ENCODE measurements at places on chromosomes 3 and 15.
A peak's percentile ranks its signal among the peaks of the same experiment; 100 is the strongest.

- DNase-seq = no peak
These were observed 604.0 kb upstream of the AGTR1 start for GRCh38 chr3:148093753-148094152.

- no peak for DNase-seq
These were observed 219.2 kb upstream of the NAALADL2 start for GRCh38 chr3:174639970-174640369.

DNA sequence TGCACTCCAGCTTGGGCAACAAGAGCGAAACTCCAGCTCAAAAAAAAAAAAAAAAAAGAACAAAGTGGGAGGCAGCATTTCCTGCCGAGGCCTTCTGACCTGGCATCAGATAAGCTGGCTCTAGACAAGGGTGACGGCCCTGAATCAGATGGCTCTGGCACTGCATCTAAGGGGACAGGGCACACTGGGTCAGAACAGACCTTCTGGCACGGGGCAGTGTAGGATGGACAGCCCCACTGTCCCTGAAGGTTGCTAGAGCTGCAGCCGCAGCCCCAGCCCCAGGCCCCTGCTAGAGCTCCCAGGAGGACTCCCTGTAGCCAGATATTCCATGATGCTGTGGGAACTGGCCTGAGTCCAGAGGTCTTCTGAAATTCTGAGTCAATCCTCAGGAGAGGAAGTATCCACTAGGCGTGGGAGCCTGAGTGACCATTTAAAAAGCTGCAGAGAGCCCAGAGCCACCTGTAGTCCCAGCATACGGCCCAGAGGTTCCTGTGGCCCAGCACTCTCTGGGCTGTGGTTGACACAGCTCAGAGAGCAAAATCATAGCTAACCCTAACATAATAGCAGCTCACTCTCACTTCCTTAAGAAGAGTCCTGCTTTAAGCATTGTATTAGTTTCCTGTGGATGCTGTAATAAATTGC is 69.2 kb upstream of the MFGE8 start:
- no peak for DNase-seq

GRCh38 chr15:69663441-69663840 is 210.8 kb downstream of the RPLP1 start:
- DNase-seq = no peak

DNA sequence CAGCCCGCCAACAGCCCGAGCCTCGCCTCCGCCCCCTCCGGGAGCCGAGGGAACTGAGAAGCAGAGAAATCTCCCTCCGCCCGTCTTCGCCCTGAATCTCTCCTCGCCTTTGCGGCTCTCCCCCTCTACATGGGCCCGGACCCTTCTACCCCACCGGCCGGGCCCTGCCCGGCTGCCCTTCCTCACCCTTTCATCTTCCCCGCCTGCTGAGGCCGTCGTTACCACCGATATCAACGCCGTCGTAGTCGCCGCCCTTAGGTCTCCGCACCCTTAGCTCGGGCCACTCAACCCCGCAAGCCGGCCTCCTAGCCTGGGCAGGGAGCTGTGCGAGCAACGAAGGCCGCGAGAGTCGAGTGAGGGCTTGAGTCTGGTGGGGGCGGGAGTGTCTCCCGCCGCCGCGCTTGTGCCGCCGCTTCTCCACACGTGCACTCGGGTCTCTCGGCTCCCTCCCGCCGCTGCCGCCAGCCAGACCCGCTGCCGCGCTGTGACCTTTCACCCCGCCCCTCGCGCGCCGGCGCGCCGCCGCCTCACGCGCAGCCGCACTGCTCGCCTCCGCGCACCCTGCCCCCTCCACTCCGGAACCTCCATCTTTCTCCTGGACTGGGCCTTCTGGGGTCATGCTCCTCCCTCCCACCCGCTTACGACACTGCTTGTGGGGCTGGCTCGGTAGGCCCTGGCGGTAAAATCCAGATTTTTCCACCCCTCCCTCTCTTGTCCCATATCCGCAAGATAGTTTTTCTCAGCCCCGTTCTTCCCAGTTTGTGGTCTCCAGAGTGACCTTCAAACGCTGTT is at the start of gene NAA50:
Gene NAA50, minus strand, starts transcription at position 494 of the 792 bp plus-strand sequence. Its CDS starts 300 bp downstream, at position 194.
- DNase-seq = peak; percentile 66

DNA sequence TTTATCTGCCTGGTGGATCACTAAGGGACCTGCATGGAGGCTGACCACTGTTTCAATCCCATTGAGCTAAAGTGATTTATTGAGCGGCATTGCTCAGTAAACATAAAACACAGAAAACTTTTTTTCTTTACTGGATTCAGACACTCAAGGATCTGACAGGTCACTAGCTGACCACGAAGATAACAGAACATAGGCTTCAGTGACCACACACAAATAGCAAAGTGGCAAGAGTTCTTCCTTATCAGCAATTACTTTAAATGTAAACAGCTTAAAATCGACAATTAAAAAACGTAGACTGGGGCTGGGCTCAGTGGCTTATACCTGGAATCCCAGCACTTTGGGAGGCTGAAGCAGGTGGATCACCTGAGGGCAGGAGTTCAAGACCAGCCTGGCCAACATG is 48.7 kb downstream of the STAG1 start:
- DNase-seq = no peak

- no peak for DNase-seq
These were observed 122.0 kb upstream of the ALDH1A3 start for GRCh38 chr15:100757661-100758060.

DNA sequence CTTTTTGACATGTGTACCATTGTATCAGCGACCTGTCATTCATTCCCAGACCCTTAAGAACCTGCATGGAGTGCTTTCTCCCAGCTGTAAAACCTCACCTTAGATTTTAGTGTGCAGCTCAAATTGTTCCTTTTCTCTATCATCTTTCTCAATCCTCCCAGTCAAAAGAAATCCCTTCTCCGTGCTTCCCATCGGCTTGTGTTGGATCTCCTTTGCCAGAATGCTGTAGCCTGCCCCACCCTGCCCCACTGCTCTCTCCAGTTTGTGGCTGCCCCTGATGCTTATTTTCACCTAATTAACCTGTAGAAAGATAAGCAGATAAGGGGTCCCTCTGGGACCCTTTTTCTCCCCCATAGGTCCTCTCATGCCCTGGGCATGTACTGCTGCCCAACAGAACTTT is 51.1 kb downstream of the ANXA2 start:
- no peak for DNase-seq

GRCh38 chr3:46830801-46831200 is 32.4 kb downstream of the MYL3 start:
- no peak for DNase-seq
